Umbilical cord (tissue), 2 donors: ENCODE measurements at places on chromosomes 13 and 19. TPM values are rescaled to one million over a fixed set of nuclear protein-coding genes. Genes with fewer than 3 reads are reported as not detected.

DNA sequence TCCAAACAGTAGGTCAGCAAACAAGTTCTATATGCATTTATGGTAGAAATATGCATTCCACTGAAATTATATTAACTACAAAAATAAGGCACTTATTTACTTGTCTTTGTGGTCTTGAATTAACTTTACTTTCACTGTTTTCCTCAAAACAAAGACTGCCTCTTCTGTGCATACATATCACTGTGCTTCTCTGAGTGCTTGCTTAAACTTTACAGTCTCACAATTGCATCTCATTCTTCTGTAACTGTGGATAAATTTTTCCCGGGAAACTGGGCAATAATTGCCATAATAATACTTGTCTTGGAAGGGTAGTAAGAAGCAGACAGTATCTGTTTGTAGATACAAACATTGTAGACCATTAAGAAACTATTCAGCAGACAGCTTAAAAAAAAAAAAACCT is 38.4 kb downstream of the EFNB2 start:
- DNase-seq = no peak

- DNase-seq = no peak
Observed at GRCh38 chr13:106518512-106518911, 16.9 kb downstream of the EFNB2 start.

DNA sequence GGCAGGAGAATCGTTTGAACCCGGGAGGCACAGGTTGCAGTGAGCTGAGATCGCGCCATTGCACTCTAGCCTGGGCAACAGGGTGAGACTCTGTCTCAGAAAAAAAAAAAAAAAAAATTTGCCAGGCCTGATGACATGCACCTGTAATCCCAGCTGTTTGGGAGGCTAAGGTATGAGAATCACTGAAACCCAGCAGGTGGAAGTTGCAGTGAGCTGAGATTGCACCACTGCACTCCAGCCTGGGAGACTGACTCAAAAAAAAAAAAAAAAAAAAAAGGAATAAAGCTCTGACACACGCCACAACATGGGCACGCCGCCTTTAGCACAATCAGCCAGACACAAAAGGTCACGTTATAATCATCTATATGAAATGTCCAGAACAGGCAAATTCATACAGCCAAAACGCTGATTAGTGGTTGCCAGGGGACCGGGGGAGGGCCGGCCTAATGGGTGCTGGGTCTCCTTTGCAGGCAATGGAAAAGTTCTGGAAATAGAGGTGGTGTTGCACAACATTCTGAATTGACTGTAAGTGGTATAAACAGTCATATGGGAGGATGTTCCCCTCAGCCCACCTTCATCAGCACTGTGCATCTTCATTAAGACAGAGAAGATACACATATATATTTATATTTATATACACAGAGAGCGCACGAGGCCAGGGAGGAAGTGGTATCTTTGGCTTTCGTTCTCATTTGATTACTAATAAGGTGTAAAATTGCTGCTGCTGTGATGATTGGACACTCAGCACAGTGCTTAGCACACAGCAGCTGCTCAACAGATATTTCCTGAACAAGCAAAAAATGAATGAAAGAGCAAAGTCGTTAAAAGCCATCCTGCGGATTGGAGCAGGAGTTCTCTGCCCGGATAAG is 3.8 kb downstream of the HSPBP1 start:
- DNase-seq = no peak

Gene ALKBH6
- 27.2 TPM for total RNA-seq

DNA sequence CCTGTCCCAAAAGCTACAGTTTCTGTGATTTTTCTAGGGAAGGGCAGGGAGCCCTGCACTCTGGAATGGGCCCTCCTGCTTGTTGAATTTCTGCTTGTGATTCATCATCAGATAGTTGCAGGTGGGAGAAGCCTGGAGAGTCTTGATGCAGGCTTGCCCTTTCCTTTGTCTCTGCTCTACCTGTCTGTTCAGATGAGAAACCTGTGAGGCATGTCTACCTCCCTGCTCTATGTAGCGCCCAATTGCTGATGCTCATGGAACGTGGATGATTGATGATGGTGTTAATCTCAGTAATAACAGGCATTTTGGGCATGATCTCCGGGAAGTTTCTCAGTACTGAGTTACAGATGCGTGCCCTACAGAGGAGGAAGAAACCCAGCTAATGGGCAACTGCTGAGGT is 10.9 kb upstream of the CBY2 start:
- DNase-seq = no peak

- peak; percentile 59 for DNase-seq
Observed at GRCh38 chr13:66805657-66806056, 424.5 kb downstream of the PCDH9 start.

Gene PSG3
- total RNA-seq = 0.96 TPM

DNA sequence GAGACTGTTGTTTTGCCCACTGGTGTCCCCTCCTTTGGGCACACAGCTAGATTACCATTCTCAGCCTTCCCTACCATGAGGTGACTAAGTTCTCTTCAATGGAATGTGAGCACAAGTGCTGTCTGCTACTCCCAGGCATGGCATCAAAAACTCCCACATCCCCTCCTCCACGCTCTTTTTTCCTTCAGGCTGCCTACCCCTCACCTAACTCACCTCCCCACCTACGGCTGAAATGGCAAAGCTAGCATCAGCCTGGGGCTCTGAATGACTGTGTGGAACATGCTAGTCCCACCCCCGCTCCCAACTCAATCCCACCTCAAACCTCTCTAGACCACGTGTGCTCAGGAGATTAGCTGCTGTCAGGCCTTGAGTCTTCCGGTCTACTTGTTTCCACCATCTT is 512.2 kb downstream of the DIAPH3 start:
- DNase-seq = no peak

- DNase-seq = no peak
Observed at GRCh38 chr13:99353836-99354235, 46.6 kb upstream of the GPR183 start.

GRCh38 chr19:42203700-42204099 is 13.8 kb downstream of the DEDD2 start:
- no peak for DNase-seq

GRCh38 chr13:34857558-34858325 is 84.3 kb upstream of the NBEA start:
- DNase-seq = no peak

- peak; percentile 98 for DNase-seq
Observed at GRCh38 chr19:51339687-51340656, 2.0 kb downstream of the VSIG10L start.

DNA sequence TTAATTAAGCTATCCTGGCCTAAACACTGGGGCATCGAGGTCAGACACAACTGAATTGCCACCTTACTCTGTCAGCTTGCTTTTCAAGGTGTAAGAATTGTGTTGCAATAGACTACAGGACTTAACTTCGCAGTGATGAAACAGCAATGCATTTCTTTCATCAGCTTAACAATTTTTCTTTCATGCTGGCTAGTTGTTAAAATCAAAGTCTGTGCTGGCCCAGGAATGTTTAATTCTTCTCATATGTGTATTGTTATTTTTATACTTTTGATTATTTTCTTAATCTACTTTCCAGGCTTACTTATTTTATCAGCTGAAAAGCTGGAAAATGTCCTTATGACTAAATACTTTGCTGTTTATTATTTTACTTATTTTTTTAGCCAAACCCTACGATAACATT is 79.7 kb downstream of the EFNB2 start:
- no peak for DNase-seq

Gene NFIX
- total RNA-seq = 56.8 TPM

DNA sequence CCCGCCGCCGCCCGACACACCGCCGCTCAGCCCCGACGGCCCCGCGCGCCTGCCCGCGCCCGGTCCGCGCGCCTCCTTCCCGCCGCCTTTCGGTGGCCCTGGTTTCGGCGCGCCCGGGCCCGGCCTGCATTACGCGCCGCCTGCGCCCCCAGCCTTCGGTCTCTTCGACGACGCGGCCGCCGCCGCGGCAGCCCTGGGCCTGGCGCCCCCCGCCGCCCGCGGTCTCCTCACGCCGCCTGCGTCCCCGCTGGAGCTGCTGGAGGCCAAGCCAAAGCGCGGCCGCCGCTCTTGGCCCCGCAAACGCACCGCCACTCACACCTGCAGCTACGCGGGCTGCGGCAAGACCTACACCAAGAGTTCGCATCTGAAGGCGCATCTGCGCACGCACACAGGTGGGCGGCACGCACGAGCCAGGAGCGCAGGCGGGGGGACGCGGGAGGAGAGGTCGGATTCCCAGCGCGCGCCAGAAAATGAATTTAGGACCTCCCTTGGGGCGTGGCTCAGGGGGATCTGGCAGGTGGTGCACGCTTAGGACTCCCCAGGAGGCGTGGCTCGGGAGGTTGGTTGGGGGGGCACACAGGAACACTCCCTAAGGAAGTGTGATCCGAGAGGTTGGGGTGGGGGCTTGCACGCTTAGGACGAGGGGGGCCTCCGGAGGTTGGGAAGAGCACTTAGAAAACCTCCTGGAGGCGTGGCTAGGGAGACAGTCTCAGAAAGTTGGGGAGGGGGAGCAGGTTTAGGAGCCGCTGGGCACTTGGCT is 1.2 kb downstream of the KLF2 start:
- DNase-seq = peak; percentile 66

DNA sequence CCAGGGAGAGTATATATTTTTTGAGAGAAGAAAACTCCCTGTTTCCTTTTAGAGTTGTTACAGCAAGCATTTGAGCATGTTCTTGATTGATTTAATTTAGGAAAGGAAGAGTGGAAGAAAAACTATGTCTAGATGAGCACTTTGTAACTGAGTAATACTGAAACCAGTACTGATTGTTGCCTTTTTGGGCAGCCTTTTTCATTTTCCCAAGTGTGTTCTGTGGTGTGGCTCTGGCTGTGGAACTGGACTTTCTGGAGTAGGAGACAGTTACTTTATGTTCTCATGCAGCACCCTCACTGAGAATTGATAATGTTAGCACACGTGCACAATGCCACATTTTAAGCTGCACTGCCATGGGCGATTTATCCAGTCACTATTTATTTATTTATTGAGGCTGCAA is 211.5 kb downstream of the LMO7 start:
- DNase-seq = no peak

GRCh38 chr13:59846845-59847620 is 316.7 kb downstream of the DIAPH3 start:
- DNase-seq = no peak
